Type B pancreatic cell (in vitro differentiated cells): ENCODE measurements at places on chromosomes 12 and 14. TPM values are rescaled to one million over a fixed set of nuclear protein-coding genes. Genes with fewer than 3 reads are reported as not detected.

Gene C14orf39
- total RNA-seq, result 0.19 and 0.80 TPM in 2 replicates

Gene RERGL
- total RNA-seq, result 1.1 and 1.5 TPM in 2 replicates

Gene SERPINA12
- total RNA-seq, result not detected in 2 replicates

GRCh38 chr14:65065719-65066118 is 36.6 kb downstream of the MAX start:
- DNase-seq, result no peak

Gene KLHDC1
- total RNA-seq, result 1.7 and 3.5 TPM in 2 replicates

- DNase-seq, result no peak
Measured at GRCh38 chr14:94612580-94613554, 676 bp downstream of the SERPINA3 start.

DNA sequence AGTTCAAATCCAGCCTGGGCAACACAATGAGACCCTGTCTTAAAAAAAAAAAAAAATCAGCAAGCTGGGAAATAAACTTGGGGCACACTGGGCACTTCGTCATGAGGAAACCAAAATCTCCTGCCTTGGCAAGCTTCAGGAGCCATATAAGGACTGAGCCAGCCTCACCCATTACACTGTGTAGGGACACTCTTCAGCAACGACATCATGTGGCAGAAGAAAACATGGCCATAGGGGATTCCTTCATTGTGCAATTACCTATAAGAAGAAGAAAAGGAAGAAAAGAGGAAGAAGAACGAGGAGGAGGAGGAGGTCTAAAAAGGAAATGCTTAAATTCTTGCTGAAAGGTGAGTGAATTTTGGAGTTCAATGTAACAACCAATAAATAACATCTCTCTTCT is 26.1 kb upstream of the IFNG start:
- no peak for DNase-seq

GRCh38 chr12:120640861-120641833 is 721 bp downstream of the CABP1 start:
- DNase-seq, result peak; percentile 79

GRCh38 chr12:113432986-113433385 is 10.8 kb downstream of the SDSL start:
- no peak for DNase-seq

GRCh38 chr12:57086493-57087009 is 2.4 kb upstream of the NAB2 start:
- peak; percentile 77 for DNase-seq

GRCh38 chr12:1660304-1661187 is 30.3 kb upstream of the ADIPOR2 start:
- no peak for DNase-seq

DNA sequence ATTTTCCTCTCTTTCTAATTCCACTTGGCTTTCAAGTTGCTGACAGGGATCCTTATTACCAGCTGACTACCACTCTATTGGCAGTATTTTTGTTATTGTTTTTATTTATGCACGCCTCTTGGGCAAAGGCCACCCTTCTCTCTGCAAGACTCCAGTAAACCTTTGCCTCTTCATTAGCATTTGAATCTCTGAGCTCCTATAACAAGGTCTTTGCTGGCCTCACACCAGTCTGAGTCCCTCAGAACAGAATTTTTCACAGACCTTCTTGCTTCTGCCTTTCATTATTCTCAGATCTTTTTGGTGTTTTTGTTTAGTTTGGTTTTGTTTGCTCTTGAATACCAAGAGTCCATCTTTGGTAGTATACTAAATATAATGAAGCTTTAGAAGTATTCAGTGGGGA is 145.9 kb downstream of the PDZRN4 start:
- no peak for DNase-seq

DNA sequence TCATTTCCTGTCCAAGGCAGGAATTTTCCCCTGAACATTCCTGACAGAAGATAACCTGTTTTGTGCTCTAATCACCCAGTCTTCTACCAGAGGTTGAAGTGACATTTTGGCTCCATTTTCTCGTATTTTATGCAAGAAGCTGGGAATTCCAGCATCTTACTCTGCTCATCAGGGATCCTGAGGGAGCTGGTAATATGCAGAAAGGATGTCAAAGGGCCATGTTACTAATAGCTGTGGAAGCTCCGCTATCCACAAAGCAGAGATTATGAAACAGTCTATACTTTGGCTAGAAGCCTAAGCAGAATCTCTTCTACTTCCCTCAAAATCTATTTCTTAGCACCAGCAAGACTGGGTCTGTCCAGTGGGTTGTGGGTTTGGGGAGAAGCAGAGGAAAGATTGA is 613.0 kb downstream of the DIO2 start:
- no peak for DNase-seq

DNA sequence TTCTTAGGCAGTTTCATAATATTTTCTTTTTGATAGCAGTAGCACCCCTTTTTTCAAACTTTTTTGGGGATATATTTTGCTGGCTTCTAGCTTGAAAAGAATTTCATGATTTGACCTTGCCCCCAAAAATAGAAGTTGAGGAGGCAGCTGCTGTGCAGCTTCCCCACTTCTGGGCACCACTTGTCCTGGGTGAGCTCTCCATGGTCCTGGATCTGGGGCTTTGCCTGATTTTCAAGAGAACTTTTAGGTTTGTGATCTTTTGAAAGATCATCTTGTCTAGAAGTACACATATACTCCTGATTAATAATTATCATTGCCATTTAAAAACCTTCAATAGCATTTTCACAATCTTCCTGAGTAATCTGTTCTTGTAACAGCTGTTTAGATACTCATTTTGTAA is 271.6 kb downstream of the NPAS3 start:
- no peak for DNase-seq

Gene NAV3
- total RNA-seq, result 5.6 and 24.9 TPM in 2 replicates

GRCh38 chr12:116615141-116615861 is 56.1 kb downstream of the MAP1LC3B2 start:
- no peak for DNase-seq

Gene SLC17A8
- 2.6 and 6.1 TPM in 2 replicates for total RNA-seq
